Right atrium auricular region (tissue), 2 donors: ENCODE measurements at places on chromosomes 5 and 9.

DNA sequence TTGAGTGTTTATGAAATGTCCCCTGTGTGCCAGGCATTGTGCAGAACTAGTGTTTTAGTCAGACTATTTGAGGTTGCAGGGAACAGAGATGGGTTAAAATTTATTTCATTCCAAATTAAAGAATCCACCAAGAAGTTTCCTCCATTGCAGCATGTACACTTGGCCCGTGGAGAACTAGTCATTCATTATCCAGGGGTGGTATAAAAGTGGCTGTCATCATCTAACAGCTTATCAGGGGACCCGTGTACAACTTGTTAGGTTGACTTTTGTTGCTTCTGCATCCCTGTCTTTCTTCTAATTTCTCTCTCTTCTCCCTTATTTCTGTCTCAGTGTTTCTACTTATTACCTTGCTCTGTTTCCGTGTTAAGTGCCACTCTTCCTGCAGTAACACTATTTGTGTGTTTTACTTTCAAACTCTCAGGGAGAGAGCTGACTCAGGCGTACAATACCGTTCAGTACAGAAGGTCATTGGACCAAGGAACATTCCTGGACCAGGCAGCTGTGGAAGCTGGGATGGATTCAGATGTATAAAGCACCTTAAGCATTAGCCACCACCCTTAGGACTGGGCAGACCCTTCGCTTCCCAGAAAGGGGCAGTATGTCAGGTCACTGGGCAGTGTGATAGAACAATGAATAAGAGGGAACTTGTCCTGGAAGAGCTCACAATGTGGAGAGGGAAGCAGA is 36.1 kb downstream of the MAP3K1 start:
- DNase-seq: no peak

DNA sequence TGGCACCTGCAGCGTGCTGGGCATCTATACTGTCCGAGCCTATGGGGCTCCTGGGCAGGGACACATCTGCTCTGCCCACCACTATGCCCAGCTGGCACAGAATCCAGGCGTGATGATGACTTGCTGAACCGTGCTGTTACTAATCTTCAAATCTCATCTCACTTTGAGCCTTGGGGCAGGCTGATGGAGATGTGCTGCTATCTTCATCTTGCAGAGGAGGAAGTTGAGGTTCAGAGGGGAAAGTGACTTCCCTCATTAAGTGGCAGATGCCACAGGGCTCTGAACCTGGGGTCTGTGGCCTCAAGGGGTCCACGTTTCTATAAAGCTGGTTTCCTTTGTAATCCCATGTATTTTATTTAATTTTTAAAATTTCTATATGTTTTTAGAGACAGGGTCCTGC is 4.7 kb downstream of the SLC2A6 start:
- DNase-seq: no peak

DNA sequence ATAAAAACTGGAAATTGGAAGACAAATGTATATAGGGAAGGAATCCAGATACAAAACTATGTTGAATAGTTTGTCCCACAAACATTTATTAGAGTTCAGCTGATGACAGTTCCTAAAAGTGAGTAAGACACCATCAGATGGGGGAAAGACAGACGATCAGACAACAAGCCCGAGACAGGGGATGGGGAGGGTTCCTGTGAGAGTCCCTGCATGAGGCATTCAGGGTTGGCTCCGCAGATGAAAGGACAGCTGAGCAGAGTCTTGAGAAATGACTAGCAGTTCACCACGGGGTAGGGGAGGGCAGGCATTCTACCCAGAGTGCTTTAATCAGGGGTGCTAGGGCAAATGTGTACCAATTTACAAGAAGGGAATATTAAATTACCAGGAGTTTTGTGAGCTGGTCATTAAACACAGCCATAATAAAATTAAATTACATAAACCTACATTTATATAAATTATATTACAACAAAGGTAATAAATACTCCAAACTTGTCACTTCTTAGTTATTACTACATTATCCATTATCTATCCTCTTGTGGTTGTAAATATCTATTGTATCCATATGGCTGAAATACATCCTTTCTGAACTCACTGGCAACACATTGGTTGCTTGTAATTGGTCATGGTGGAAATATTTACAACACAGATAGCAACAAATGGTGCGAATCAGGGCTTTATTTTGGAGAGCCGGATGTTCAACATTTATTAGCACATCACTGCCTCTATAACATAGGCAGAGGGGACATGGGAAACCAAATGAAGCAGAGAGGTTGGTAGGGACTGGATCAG is 27.8 kb downstream of the TNFSF15 start:
- no peak for DNase-seq

DNA sequence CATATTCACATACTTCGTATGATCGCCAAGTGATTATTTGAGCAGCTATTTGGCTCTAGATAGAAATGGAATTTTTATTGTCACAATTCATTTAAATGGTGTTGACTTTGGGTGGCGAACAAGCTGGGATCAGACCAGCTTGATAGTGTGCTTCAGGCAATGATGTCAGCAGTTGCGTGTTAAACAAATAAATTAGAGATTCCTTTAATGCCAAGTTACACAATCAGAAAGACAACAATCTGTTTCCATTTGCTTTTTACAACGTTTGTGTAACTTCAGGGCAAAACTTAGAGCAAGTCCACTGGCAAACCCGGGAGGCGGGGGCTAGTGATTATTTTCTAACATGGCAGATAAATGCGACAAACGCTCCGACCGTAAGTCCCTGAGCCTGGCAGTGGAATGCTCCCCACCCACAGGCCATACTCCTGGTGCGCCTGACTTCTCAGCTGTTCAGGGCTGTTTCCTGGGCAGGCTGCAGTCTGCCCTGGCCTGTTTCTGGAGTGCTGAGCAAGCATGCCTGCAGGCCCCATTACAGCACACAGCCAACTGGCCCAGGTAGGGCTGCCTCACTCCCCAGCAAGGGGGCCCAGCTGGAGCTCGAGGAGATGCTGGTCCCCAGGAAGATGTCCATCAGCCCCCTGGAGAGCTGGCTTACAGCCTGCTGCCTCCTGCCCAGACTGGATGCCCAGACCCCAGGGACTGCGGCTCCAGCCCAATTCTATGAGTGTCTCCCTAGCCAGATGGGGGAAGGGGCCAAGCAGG is 88.7 kb downstream of the BASP1 start:
- DNase-seq: peak; percentile 84

DNA sequence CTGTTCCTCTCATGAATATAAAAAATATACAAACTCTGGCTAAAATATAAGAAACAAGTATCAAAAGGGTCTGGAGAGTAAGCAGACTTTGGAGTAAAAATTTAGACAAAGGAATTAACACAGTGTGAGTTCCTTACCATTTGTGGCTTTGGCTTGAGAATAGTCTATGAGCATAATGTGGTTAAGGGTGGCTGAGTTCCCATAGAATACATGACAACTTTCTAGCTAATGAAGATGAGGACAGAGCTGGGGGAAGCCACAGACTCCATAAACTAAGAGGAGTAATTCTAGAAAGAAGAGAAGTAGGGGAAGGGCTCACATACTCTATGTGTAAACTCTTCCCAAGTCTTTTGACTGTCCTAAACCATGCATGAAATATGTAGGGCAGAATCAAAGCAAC is 79.4 kb downstream of the CAAP1 start:
- DNase-seq: no peak

DNA sequence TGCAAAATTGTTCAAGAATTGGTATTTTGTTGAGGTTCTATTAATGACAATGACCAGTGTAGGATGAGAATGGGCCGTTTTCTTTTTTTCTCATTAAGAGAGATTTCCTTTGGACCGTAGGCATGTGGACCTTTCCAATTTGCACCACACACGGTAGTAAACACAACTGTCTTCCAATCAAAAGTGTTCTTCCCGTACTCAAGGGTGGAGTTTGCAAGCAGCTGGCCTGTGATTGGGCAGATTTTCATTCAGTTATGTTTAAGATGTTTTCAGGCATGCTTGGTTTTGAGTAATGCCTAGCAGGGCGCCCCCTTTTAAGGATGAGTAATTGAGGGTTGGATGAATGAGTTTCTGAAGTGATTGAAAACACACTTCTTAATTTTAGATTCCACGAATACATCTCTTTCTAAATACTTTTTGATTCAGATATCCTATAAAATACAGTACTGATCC is 2.5 kb downstream of the KDM3B start:
- DNase-seq: no peak

DNA sequence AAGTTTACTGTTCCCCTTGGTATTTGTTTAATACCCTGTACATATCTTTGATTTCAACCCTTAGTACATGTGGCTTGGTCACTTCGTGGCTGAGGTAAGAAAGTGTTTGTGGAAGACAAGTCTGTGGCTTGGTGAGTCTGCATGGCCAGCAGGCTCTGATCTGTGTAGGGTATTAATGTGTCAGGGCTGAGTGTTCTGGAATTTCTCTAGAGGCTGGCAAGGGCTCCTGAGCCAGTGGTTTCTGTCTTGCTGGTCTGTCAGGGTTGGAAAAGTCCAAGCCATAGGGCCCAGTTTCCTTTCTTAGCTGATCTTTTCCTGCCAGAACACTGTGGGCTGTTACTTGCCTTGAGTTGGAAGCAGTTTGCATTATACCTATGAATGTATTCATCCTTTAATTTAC is 48.0 kb upstream of the FBXL7 start:
- DNase-seq: no peak

DNA sequence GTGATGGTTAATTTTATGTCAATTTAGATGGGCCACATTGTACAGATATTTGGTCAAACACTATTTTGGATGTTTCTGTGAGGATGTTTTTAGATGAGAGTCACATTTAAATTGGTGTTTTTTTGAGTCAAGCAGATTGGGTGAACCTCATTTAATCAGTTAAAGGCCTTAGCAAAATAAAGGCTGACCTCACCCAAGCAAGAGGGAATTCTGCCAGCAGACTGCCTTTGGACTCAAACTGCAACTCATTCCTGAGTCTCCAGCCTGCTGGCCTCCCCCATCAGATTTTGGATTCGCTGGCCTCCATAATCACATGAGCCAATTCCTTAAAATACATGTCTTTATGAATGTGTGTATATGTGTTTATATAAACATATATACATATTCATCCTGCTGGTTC is 282.7 kb upstream of the POU5F2 start:
- DNase-seq: no peak

- no peak for DNase-seq
Observed at GRCh38 chr9:216866-217265, 2.2 kb downstream of the DOCK8 start.

DNA sequence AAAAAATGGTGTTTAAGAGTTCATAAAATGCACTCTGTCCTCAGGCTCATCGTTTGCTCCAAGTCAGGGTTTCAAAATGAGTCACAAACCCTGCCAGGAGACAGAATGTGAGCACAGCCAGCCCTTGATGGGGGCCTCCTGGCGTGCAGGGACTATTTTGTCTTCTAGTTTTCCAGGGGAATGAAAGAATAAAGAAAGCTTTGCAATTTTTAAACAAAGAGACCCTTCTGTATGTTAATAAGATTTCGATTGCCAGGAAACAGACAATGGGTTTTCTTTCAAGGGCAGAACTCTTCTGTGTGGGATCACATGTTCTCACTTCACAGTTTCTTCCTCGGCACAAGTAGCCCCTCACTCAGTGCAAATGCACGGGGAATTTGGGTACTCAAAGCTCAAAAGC is 121.4 kb upstream of the C6 start:
- no peak for DNase-seq

- no peak for DNase-seq
Observed at GRCh38 chr9:30574355-30575151, 1809.9 kb upstream of the ACO1 start.

- DNase-seq: no peak
Observed at GRCh38 chr9:14343261-14344031, 29.5 kb upstream of the NFIB start.

DNA sequence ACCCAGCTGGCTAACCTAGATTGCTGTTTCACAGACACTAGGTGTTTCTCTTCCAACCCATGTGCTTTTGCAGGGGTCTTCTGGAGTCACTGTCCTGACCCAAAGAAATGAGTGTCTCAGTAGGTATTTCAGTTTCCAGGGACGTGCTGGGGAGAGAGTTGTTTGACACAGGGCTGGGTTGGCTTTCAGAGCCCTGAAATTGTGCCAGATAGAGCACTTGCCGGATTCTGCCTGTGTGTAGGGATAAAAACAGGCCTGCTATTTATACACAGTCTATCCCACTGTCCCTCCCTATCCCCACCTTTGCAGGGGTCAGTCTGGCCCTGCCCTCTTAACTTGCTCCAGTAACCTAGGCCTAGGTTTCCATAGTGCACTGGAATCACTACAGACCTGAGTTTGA is 957 bp upstream of the HBEGF start:
- no peak for DNase-seq

- peak; percentile 66 for DNase-seq
Observed at GRCh38 chr5:140114341-140115185, 654 bp downstream of the PURA start.

- DNase-seq: no peak
Observed at GRCh38 chr5:171272996-171273970, 35.8 kb upstream of the TLX3 start.

DNA sequence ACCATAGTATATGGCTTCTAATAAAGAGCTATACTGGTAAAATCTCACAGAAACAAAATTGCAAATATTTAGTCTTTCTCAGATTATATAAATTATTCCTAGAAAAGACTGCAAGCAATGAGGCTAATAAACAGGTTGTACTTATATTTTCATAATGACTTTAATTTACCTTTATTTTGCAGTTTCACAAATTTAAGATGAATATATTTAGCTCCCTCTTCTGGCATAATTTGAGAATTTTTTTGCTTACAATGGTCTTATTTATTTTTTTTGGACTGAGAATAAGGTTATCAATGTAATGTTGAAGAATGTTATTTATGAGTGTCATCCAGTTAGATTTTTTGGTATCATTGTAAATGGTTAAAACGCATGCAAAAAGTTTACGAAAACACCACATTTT is 56.7 kb downstream of the PIK3R1 start:
- DNase-seq: no peak

DNA sequence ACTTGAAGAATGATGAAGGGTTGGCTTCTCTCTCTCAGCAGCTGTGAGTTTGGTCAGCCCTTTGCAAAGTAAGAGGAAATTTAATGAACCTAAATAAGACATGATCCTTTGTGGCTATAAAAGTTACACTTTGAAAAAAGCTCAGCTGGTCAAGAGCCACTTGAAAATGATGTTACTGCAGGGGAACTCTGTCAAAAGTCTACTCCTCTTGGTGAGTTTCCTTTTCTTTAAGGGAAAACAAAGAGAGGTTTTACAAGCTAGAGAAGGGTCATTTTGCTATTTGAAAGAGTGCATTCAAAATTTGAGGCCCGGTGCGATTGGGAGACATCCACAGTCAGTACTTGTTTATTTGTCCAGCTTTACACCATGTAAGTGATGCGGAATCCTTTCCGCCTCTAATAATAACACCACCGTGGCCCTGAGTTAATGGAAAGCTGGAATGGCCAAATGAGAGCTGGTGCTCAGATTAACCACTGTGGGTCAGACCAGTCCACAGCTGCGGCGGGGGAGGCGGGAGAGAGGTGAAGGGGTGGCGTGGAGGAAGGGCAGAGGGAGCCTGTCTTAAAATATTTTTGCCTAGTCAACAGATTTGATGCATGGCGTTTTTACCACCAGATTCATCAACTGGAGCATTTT is 404.0 kb downstream of the TLE4 start:
- DNase-seq: no peak

- no peak for DNase-seq
Observed at GRCh38 chr9:134061019-134061687, 6.7 kb downstream of the BRD3 start.

- peak; percentile 16 for DNase-seq
Observed at GRCh38 chr5:151001436-151001835, 19.0 kb upstream of the GPX3 start.

- DNase-seq: no peak
Observed at GRCh38 chr5:132790201-132790865, 13.3 kb upstream of the SEPTIN8 start.

- DNase-seq: no peak
Observed at GRCh38 chr5:83522446-83522845, 50.9 kb downstream of the VCAN start.
